AG04450 (cell line): ENCODE measurements at places on chromosomes 5 and 9.

GRCh38 chr5:101288633-101289032, 385.6 kb upstream of the ST8SIA4 start:
- no peak for DNase-seq

GRCh38 chr5:153404747-153405146, 85.7 kb upstream of the GRIA1 start:
- DNase-seq: no peak

DNA sequence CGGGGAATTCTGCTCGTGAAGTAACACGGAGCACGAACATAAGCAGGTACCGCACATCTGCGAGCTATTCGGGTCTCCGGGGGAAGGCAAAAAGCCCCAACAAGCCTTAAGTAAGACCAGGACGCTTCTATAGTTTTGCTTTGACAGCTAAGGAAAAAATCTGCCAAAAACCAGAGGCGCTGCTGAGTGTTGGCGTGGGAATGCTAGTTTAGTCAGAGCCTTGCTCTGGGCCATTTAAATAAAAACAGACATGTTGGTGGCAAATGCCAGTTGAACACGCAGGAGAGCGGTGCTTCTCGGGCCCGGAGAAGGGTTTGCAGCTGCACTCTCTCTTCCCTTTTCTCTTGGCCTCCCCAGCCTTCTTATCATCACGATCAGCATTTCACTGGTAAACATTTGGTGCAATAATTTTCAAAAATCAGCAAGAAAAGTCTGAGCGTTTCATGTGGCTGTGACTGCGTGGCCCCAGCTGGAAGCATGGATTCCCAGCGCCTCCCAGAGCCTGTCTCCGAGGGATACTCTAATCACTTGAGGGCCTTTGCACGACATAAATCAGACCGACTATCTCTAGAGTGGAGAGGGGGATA, 6.4 kb upstream of the NOTCH1 start:
- DNase-seq: peak; percentile 32

DNA sequence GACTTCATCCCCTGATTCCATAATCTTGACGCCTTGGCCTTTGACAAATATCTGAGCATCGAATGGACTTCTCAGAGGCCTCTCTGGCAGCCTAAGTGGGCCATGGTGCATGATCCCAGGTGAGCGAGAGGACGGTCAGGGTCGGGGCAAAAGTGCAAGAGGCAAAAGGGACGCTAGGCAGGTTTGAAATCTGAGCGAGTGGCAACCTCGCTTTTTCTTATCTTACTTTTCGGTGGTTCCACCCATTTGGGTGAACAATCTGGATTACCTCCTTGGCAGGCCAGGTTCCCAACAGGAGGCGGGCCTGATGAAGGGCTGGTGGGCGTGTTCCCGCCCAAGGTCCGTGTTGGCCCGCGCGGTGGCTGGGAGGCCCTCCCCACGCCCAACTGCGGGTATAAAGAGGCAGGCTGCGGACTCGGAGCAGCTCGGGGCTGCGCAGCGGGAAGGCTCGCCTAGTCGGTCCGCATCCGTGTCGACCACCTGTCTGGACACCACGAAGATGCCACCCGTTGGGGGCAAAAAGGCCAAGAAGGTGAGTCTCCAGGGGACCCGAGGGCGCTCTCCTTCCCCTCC, at the start of gene BHMT:
TSS of gene BHMT (plus strand) at position 423 of the 573 bp plus-strand sequence. CDS start at position 500, 77 bp downstream.
- no peak for DNase-seq

- no peak for DNase-seq
Observed at GRCh38 chr9:125446561-125447094, 185.0 kb downstream of the GAPVD1 start.

- no peak for DNase-seq
Observed at GRCh38 chr9:2233274-2233673, 218.1 kb downstream of the SMARCA2 start.

DNA sequence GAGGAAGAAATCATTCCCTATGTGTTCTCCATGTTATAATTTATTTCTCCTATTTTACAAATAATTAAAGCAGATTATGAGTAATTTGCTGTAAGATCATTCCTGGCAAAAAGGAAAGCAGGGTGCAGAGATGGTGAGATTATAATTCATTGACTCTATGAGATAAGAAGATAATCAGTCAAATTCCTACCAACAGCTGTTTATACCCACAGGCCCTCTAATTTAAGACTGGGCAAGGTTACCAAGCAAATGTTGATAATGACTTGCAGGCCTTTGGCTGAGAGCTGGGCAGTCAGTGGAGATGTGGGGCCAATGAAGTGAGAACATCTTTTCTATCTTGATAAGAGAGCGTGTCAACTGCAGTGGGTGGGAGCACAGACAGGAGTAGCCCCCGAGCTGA, 222.7 kb downstream of the ICE1 start:
- DNase-seq: no peak

DNA sequence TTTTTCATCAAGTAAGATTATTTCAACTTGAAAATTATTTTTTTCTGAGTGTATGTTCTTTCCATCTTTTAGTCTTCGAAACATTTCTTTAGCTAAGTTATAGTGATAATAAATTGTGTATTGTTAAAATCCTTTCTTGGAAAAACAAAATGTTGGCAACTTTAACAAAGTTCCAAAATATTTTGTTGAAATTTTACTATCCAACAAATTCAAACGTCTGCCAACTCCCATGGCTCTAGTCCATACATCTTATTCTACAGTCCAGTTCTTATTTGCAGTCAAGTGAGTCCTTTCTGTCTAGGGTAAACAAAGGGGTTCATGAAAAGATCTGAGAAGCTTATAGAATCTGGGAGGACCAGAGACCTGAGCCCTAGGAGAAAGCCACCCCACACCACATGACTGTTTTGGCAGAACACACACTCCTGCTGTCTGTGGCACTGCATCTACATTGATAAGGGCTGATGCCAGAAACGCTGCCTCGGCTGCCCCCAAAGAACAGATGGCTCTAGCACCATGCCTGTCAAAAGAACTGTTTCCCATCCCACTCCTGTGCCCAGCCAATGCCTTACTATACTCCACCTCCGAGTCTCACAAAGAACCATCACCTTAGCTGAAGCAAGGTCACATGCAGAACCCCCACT, 47.5 kb downstream of the FEM1C start:
- no peak for DNase-seq

GRCh38 chr5:122673343-122673742, 101.5 kb upstream of the SNX2 start:
- DNase-seq: no peak

GRCh38 chr5:6435356-6435755, 13.3 kb upstream of the UBE2QL1 start:
- no peak for DNase-seq

GRCh38 chr5:98734646-98735045, 38.8 kb upstream of the RGMB start:
- DNase-seq: no peak

GRCh38 chr5:7878381-7878873, 9.5 kb downstream of the MTRR start:
- DNase-seq: no peak

- DNase-seq: no peak
Observed at GRCh38 chr9:1870915-1871314, 144.2 kb upstream of the SMARCA2 start.

- DNase-seq: no peak
Observed at GRCh38 chr5:28430565-28431178, 1392.3 kb upstream of the CDH9 start.

DNA sequence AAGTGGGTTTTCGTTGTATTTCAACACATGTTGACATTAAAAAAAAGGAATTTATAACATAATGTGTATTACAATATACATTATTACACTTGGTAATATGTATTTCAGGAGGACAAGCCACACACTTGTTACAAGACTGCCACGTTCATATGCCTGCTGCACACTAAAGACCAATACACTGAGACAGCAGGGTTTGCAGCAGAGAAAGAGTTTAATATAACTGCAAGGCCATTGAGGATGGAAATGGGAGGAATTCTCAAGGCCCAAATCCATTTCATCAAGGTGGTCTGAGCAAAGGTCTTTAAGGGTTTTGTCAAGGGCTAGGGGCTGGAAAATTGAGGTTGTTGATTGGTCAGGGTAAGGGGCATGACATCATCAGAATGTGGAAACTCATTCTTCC, 1017.8 kb upstream of the CDH10 start:
- no peak for DNase-seq

DNA sequence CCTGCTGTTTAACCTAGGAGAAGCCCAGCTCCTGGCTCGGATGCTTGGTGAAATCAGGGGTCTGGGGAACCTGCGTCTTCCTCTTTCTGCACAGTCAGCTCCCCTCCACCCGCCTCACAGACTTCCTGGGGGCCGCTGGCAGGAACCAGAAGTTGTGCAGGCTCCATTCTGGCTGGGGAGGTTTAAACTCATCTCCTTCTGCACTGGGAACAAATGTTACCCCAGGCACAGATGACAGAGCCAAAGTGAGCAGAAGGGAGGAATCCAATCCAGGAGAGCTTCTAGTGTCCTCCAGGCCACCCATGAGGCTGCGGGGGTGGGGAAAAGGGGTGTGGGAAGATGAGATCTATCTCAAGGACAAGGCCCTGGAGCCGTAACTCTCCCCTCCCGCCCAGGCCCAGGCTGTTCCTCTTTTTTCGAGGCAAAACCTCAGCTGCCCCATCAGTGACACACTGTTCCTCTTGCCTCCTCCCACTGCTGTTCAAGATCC, 31.2 kb downstream of the KCNMB1 start:
- DNase-seq: no peak

- no peak for DNase-seq
Observed at GRCh38 chr5:30845194-30845593, 348.3 kb upstream of the CDH6 start.

GRCh38 chr5:71932655-71933338, 174.5 kb upstream of the MAP1B start:
- no peak for DNase-seq

DNA sequence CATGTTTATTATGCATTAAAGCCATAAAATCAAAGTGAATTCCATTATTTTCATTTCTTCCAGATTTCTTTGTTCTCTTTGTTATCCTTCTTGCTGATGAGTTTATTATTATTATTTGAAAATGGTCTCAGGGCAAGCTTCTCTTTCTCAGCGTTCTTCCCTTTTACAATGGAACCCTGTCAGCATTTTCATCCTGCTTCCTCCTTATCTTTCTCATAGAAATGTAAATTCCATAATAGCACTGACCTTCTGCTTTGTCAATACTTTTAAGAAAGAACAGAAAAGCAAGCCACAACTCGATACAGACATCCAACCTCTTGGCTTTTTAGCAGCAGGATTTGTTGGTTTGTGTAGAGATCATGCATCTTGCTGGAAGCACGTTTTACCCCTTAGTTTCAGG, 114.0 kb upstream of the BASP1 start:
- no peak for DNase-seq

DNA sequence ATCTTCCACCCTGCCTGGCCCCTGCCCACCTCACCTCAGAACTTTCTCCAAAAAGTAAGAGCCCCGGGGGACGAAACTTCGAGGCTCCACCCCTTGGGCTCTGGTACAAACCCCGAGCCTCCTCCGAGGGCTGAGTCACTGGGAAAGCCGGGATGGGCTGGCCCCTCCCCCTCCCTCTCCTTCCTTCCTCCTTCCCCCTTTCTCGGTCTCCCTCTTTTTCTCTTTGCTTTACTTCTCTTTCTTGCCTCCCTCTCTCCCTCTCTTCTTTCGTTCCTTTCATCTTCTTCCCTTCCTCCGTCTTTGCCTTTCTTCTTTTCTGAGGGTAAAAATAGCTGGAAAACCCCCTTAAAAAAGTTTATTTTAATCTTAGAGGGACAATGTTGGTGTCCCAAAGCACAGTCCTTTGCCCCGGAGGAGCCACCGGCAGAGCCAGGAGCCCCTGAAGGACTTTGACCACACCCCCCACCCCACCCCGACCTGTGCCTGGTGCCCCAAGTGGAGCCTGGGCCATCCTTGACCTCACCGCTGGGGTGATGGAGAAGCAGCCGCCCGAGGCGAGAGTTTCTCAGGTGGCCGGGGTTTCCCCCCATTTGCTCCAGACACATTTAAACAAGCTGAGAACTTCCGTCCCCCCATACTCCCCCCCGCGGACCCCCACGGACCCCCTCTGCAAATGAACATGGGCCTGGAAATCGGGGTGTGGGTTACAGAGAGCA, 5.7 kb upstream of the NOTCH1 start:
- no peak for DNase-seq

- no peak for DNase-seq
Observed at GRCh38 chr5:80119372-80119771, 84.2 kb downstream of the THBS4 start.
